ENCODE measurements at places on chromosomes 6 and 20.

GRCh38 chr6:83071023-83071422, 3.6 kb downstream of the DOP1A start:
- peak; percentile 16 for DNase-seq

DNA sequence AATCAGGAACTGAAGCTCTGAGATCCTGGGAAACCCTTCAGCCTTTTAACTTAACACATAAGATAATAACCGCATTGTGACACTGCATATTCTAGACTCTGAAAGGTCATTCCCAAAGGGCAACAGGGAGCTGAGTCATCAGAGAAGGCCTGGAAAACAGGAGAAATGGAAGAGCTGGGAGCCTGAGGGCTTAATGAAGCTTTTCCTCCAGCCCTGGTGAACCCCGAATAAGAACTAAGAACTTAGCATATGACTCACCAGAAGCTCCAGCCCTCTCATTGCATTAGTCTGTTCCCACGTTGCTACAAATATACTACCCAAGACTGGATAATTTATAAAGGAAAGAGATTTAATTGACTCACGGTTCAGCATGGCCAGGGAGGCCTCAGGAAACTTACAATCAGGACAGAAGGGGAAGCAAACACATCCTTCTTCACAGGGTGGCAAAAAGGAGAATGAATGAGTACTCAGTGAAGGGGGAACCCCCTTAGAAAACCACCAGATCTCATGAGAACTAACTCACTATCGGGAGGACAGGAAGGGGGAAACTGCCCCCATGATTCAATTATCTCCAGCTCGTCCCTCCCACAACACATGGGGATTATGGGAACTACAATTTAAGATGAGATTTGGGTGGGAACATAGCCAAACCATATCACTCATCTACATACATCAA, 648.5 kb downstream of the TFAP2A start:
- no peak for DNase-seq

DNA sequence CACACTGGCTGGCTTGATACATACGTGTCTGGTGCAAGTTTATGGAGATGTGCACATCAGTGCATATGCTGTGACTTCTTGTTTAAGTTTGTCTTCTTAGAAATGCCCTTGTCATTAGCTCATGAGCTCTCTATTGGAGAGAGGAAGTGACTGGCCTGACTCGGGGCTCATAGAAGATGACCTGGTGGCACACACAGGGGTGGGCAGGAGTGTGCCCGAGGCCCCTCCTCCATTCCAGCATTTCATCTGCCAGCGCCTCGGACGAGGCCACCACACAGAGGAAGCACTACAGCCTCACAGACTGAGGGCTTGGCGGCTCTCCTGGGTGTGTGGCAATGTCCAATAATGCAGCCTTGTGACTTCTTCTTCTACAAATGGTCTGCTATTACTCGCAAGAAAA, 109.7 kb downstream of the FAM120B start:
- DNase-seq: no peak

DNA sequence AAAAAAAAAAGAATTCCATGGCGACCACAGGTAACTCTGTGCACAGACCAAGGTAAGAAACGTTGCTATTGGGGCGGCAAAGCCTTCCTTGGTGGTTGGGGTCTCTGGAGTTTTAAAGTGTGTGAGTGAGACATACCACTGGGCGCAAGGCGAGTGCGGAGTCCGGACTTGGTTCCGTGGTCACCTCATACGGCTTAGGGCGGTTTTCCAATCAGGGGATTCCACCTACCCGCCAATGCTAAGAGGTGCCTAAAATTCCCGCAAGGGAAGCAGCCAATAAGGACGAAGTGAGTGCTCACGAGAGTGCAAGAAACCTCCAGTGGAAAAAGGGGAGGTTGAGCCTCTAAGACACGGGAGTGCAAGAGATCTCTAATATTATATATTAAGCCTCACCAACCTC, 68.6 kb upstream of the PRSS16 start:
- DNase-seq: no peak

- DNase-seq: no peak
Observed at GRCh38 chr6:130269969-130270635, 47.4 kb upstream of the SAMD3 start.

- DNase-seq: peak; percentile 40
Observed at GRCh38 chr6:17957498-17957897, 29.9 kb downstream of the KIF13A start.

GRCh38 chr6:65170273-65170672, 536.8 kb downstream of the EYS start:
- no peak for DNase-seq

GRCh38 chr6:167920165-167920564, 77.3 kb upstream of the KIF25 start:
- DNase-seq: no peak

DNA sequence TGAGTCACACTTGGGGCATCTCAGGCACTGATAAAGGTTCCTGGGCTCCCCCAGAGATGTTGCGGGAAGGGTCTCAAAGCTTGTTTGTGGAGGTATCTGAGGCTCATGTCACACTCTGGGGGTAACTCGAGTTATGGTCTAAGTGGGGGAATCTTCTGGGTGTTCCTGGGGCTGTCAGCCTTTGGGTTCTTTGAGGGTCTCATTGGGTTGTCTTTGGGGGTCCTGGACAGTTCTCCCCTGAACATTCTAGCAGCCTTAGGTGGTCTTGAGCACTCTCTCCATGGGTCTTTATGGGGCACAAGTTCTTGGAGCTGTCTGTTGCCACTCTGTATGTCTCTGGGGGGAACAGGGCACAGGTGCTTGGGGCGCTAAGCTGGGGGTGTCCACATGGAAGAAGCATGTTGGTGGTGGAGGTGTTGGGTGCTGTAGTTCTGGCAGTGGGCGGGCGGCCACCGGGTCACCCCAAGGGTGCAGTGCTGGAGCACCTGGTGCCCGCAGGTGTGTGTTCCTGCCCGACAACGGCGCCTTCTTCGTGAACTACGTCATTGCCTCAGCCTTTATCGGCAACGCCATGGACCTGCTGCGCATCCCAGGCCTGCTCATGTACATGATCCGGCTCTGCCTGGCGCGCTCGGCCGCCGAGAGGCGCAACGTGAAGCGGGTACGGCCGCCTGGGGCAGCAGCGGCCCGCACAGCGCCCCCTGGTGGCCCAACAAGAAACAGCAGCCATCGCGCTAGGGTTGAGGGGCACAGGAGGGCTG, 7.1 kb upstream of the CAPN11 start:
- DNase-seq: peak; percentile 44

DNA sequence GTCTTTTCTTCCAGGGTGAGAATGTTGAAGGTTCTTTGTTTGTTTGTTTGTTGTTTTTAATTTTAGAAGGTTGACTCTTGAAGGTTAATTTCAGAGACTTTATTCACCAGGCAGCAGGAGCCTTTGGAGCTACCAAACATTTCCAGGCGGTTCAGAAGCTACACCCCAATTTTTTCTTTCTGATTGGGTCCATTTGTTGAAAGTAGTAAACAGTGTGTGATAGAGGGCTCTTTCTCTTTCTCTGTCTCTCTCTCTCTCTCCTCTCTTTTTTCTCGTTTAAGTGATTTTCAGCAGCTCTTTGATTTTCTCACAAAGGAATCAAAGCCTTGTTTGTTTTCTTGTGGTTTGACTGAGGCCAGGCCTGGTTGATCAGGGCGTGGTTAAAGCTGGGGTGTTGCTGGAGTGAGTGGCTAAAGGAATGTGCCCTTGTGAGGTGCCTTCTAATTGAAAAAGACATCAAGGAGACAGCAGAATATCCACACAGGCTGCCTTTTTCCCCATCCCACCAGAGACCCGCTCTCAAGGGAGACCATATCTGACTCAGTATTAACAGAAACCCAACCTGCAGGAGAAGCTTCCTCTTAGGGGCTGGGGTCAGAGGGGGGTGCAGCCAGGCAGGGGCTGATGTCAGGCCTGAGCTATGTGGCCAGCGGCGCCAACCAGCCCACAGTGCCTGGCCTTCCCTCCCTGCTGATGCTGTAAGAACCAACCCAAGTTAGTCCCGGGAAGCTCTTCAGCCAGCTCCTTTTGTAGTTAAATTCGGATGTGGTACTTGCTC, 40.4 kb upstream of the NAA20 start:
- no peak for DNase-seq

DNA sequence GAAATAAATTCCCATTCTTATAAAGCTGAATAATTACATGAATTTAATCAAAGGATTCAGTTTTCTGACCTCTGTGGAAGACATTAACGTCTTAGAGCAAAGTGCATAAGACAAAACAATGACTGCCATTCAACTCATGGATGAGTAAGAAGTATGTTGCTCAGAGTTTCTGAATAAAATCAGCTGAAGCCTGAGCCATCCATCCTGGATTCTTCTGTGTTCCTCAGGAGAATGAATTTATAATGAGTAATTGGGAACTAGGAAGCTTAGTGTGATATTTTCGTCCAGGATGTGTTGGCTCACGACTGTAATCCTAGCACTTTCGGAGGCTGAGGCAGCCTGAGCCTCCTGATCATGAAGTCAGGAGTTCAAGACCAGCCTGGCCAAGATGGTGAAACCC, 62.8 kb downstream of the PERP start:
- no peak for DNase-seq

GRCh38 chr20:37389241-37389747, 43.4 kb downstream of the SRC start:
- no peak for DNase-seq

DNA sequence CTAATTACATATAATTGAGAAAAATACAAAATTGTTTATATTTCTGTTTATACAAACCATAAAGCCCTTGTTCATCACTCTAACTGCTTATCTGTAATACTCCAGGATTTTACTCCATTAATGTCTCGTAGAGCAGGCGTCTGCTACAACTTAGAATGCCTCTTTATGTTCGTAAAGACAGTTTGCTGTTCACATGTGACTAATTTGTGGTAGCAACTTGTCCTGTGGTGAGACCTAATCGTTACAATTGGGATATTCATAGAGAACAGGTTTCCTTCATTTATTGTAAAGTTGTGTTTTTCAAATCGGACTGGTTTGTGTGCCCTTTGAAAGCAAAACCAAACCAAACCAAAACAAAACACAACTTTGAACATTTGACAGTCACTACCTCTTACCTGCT, 149.7 kb downstream of the ASCC3 start:
- DNase-seq: no peak

DNA sequence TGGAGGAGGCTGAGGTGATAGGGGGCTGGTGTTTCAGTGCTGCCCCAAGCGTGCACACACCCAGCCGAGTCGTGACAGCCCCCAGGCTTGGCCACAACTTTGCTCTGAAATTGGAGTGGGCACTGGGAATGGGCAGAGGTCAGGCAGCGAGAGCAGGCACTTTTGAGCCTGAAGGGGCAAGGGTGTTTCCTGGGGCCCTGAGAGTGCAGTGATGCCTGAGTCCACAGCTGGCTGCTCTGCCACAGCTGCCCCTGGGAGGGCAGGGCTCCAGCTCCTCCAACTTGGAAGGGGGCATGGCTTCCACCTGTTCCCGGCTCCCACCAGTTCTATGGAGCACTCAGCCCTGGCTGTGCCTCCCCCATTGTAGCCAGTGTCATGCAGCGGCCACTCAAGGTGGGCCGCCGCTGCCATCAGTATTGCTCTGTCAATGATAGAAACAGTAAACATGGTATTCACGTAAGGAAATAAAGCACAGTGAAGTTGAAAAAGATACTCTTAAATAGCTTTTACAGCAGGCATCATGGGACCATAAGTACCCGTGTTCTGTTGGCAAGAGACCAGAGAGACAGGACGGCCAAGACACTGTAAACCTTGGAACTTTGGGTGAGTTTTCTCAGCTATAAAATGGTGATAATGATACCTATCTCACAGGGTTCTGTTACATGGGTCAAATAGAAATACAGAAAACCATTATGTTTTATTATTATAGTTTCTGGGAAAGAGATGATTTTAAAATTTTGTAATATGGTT, 108.9 kb downstream of the THEMIS start:
- DNase-seq: no peak

DNA sequence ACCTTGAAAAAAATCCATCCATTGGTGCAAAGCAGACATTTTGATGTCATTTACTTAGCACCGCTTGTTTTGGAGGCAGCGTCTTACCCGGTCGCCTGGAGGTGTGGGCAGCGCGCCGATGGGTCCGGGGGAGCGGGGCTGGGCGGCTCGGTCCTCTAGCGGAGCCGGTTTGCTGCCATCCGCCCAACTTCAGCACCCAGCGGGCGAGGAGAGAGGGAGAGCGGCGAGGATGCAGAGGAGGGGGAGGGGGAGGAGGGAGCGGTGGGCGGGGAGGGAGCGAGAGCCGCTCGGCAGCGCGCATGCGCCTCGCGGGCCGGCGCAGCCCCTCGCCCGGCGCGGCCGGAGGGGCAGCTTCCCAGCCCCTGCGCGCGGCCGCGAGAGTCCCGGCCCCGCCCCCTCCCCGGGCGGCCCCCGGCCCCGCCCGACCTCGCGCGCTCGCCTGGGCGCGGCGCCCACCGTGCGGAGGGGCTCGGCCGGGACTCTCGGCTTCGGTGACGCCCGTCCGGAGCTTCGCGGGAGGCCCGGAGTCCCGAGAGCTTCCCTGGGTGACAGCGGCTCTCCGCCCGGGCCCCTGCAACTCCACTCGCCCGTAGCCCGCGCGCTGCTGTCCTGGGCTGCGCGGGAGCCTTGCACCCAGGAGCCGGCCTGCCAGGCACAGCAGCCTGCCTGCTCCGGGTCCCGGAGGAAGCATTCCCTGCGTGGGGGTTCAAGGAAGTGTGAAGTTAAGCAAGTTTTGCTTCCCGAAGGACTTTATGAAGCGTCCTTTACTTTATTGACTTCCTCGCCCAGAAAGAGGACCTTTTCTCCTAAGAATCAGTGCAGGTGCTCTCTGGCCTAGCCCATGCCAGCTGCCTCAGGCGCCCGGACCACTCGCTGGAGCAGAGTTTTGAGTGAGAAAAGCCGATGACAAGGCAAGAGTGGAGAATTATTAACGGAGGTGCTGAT, at the start of gene RGS17:
Gene RGS17, minus strand, starts transcription at position 246 of the 945 bp plus-strand sequence. CDS start 87,264 bp downstream, outside the sequence.
- DNase-seq: no peak

GRCh38 chr6:9492790-9493189, 922.1 kb downstream of the TFAP2A start:
- no peak for DNase-seq

DNA sequence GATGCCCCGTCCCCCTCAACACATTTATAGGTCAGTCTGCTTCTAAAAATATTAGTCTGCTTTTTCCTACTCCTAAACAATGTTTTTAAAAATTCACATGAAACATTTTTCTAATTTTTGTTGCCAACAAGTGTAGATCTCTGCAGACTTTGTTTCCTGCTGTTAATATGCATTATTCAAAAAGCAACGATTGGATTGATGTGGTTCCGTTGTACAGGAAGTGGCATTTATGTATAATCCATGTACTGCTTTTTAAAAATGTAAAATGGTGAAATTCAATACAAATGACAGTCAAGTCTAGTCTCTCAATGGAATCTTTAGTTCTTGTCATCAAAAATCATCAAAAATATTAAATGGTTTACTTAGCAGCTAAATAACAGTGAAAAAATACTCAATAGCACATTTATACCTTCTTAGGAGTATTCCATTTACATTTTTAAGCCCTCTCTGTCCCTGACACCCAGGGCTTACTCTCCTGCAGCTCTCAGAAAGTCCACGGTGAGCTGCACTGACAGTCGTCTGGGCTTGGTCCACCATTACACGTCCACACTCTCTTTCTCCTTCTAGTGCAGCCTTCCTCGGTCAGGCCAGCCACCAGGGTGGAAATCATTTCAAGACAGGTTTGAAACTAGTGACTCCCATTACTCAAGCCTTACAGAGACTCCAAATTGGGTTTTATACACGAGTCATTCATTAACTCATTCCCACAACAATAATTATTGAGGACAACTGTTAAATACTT, 211.5 kb downstream of the TMEM200A start:
- no peak for DNase-seq

- DNase-seq: no peak
Observed at GRCh38 chr6:120348926-120349325, 985.4 kb downstream of the TBC1D32 start.

- no peak for DNase-seq
Observed at GRCh38 chr6:33898771-33899170, 95.0 kb upstream of the MLN start.

Data from bone marrow (tissue), 2 donors.